Activated CD4-positive, alpha-beta T cell treated with anti-CD3 and anti-CD28 coated beads for 36 hours (primary cell): ENCODE measurements at places on chromosomes 1 and 21. TPM values are rescaled to one million over a fixed set of nuclear protein-coding genes. Genes with fewer than 3 reads are reported as not detected.

DNA sequence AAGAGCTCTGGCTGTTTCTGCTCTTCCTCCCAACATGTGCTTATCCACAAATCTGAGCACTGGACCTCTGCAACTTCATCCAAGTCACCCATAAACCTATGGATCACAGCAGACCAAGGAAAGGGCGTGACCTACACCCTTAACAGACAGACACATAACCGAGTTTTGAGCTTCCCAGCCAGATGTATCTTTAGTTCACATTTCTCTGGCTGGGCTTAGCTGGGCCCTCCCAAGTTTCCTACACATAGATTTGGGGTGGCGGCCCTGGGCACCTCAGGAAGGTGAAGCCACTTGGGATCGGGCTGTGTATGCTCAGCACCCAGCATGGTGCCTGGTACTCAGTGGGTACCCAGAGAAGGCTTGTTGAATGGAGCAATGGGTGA, 26.4 kb downstream of the FAAH start:
- H3K27ac ChIP-seq, result no peak overlapping the region
- DNase-seq, result no peak
- no peaks in the 10 kb centered on the region for H3K36me3 ChIP-seq
- peaks cover 11% of the 10 kb centered on the region for H3K27me3 ChIP-seq
- no peaks in the 10 kb centered on the region for H3K4me1 ChIP-seq

The RIPK4 gene
- 0.56 TPM for total RNA-seq

DNA sequence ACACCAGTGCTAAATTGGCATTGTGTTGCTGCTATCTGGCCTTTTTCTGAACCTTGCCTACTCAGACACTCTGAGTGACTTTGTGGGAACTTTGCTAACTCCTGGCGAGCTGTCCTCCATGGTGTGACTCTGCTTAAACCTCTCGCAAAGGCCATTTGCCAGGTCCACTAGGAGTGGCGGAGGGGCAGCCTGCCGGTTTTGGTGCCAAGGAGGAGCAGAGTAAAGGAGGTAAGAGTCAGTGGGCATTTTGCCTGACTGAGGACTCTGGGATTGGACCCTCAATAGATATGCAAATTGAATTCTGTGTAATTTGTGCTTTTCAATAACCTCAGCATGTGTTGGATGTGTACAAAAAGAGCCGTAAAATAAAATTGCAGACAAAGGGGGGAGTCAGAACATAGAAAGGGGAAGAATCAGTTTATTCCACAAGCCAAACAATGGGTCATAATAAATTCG, 386.6 kb upstream of the NFIA start:
- no peak for DNase-seq
- H3K4me1 ChIP-seq, result no peaks in the 10 kb centered on the region
- H3K36me3 ChIP-seq, result no peaks in the 10 kb centered on the region

DNA sequence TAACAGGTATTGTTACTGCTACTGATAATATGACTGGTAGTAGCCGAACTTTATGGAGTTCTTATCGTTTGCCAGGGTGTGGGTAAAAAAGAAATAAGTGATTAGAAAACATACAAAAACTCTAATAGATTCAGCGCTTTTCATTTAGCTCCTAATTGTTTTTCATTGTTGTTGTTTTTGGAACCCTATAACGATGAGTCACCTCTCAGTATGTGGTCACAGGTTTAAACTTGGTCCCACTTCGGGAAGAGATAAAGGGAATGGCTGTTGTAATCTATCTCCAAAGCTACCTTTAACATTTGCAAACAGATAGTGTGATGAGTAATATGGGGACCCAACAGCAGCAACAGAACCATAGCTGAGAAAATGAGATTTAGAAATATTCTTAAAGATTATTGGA, 62.7 kb upstream of the BCL10 start:
- no peak for DNase-seq
- H3K4me3 ChIP-seq, result no peak overlapping the region
- no peaks in the 10 kb centered on the region for H3K36me3 ChIP-seq
- H3K27me3 ChIP-seq, result peaks cover 17% of the 10 kb centered on the region
- no peak overlapping the region for H3K27ac ChIP-seq
- H3K4me1 ChIP-seq, result peaks cover 6% of the 10 kb centered on the region

GRCh38 chr1:185110145-185110544, 46.6 kb downstream of the TRMT1L start:
- H3K27ac ChIP-seq, result no peak overlapping the region
- H3K4me3 ChIP-seq, result no peak overlapping the region
- H3K27me3 ChIP-seq, result no peaks in the 10 kb centered on the region
- H3K4me1 ChIP-seq, result no peaks in the 10 kb centered on the region
- peaks cover 2% of the 10 kb centered on the region for H3K36me3 ChIP-seq
- no peak for DNase-seq

GRCh38 chr1:205587581-205587980, 44.2 kb downstream of the ELK4 start:
- H3K27ac ChIP-seq, result no peak overlapping the region
- DNase-seq, result no peak
- H3K27me3 ChIP-seq, result no peaks in the 10 kb centered on the region
- H3K36me3 ChIP-seq, result no peaks in the 10 kb centered on the region

- no peak overlapping the region for H3K4me3 ChIP-seq
- H3K36me3 ChIP-seq, result no peaks in the 10 kb centered on the region
- peak; percentile 42 for DNase-seq
- H3K27me3 ChIP-seq, result peaks cover 1% of the 10 kb centered on the region
- H3K27ac ChIP-seq, result no peak overlapping the region
- peaks cover 20% of the 10 kb centered on the region for H3K4me1 ChIP-seq
Observed at GRCh38 chr1:10903821-10904220, 107.4 kb upstream of the CASZ1 start.

- no peak overlapping the region for H3K27ac ChIP-seq
- H3K27me3 ChIP-seq, result no peaks in the 10 kb centered on the region
- H3K4me1 ChIP-seq, result no peaks in the 10 kb centered on the region
- no peak for DNase-seq
Observed at GRCh38 chr1:14794136-14794768, 195.8 kb downstream of the KAZN start.

The KCNJ9 gene
- 0.05 TPM for total RNA-seq

DNA sequence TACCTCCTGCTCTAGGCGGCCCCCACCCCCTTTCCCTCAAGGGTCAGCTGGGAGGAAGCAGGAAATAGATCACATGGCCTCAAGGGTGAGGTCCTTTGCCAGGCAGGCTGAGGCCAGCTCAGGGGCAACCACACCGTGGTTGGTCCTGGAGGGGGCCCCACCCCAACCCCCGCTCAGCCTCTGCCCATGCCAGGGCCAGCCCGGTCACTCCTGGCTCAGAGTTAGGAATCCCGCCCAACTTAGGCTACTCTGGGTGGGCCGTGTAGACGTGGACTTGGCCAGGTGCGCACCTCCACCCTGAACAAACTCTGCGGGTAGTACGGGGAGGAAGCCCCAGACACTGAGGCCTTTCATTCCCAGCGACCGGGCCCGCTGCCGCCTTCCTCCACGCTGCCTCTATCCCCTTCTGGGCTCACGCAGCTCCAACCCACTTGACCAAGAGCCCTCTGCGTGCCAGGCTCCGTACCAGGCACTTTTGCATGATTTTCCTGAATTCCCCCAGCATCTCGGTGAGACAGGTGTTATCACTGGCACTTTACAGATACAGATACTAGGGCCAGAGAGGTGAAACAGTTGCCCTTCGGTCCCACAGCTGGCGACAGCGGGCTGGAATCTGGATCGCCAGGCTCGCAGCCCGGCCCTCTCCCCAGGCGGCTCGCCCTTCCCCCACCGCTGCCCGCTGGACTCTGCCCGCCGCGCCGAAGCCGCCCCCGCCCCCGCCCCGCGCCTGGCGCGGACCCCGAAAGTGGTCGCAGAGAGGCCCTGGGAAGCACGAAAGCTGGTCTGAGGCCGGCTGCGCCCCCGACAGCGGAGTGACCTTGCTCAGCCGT, 769 bp downstream of the GALE start:
- peaks cover 13% of the 10 kb centered on the region for H3K4me1 ChIP-seq
- peak overlapping the region; percentile 86 for H3K4me3 ChIP-seq
- peak overlapping the region; percentile 84 for H3K27ac ChIP-seq
- no peaks in the 10 kb centered on the region for H3K27me3 ChIP-seq
- peaks cover 19% of the 10 kb centered on the region for H3K36me3 ChIP-seq
- peak; percentile 72 for DNase-seq

The GPR25 gene
- total RNA-seq, result not detected

DNA sequence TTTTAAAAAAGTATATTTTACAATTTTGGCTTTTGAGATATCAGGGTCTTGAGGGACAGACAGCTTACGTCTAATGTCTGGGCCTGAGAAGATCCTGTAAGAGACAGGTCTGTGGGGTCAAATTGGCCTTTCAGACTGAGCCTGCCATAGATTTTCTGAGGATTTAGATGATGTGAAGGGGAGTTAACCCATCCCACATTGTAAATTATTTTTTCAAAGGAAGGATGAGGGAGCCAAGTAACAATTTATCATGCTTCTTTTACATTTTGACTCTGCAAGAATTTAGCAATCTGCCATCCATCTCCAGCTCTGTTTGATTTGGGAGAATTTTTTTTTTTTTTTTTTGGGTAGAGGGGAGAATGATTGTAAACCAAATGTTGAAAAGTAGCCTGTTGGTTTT, 160.9 kb downstream of the ROR1 start:
- no peaks in the 10 kb centered on the region for H3K36me3 ChIP-seq
- no peak for DNase-seq
- no peaks in the 10 kb centered on the region for H3K4me1 ChIP-seq
- H3K4me3 ChIP-seq, result no peak overlapping the region

GRCh38 chr1:204367956-204368355, 8.2 kb upstream of the PLEKHA6 start:
- no peaks in the 10 kb centered on the region for H3K36me3 ChIP-seq
- H3K4me1 ChIP-seq, result peaks cover 26% of the 10 kb centered on the region
- H3K27me3 ChIP-seq, result peaks cover 2% of the 10 kb centered on the region
- DNase-seq, result no peak
- no peak overlapping the region for H3K4me3 ChIP-seq

DNA sequence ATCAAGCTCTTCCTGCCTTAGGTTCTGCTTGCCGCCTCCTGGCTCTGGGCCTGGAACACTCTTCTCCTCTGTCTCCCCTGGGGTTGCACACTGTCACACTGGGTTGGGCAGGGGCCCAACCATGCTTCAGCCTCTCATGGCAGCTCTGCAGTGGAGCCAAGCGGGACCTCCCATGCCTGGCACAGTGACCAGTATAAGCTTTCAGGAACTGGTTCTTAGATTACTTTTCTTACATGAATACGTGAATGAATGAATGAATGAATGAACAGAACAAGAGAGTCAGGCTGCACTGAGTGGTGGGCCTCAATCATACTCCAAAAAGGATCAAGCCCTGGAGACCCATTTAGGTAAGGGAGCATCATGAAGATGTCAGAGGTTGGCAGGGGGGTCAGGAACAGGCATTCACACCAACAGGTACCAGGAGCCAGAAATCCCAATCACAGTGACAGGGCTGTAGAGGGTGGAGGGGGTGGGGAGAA, 30.8 kb upstream of the TMEM125 start:
- H3K4me3 ChIP-seq, result no peak overlapping the region
- no peaks in the 10 kb centered on the region for H3K36me3 ChIP-seq
- H3K27me3 ChIP-seq, result no peaks in the 10 kb centered on the region
- H3K27ac ChIP-seq, result no peak overlapping the region
- DNase-seq, result no peak

The IL12RB2 gene
- 77.9 TPM for total RNA-seq

DNA sequence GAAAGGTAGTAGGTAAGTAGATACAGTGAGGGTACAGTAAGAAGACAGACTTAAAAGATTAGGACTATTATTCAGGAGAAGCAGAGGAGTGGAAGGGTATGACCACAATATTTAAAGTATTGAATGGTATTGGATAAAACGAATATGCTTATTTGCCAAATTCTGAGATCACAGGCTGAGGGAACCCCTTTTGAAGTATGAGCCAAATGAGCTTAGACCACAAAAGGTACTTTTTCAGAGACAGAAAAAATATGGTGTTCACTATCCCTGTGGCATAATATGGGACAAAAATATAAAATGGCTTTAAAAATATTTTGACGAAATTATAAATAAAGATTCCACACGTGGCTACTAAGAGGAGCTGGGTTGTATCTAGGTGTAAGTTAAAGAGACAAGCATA, 880 bp upstream of the MTF2 start:
- H3K27ac ChIP-seq, result peak overlapping the region; percentile 94
- peaks cover 9% of the 10 kb centered on the region for H3K36me3 ChIP-seq
- H3K4me3 ChIP-seq, result peak overlapping the region; percentile 94
- no peak for DNase-seq
- peaks cover 21% of the 10 kb centered on the region for H3K4me1 ChIP-seq
